ENCODE measurements at places on chromosomes 5 and 9. TPM values are rescaled to one million over a fixed set of nuclear protein-coding genes. Genes with fewer than 3 reads are reported as not detected.

Gene FOXD4L3
- not detected for total RNA-seq

Gene KIF20A
- 3.9 TPM for total RNA-seq

Gene ZNG1F
- 5.0 TPM for total RNA-seq

Gene SGCD
- 12.7 TPM for total RNA-seq

Gene FOXD4
- under 0.01 TPM for total RNA-seq

Gene OR1N1
- total RNA-seq = not detected

Gene ZDHHC11
- 2.1 TPM for total RNA-seq

Gene FAM221B
- not detected for total RNA-seq

Gene AFAP1L1
- total RNA-seq = 3.4 TPM

Gene CARTPT
- total RNA-seq = not detected

Gene RPL37
- total RNA-seq = 192 TPM

Gene ZFYVE16
- total RNA-seq = 37.9 TPM

Gene KCNV2
- not detected for total RNA-seq

Gene LHX3
- not detected for total RNA-seq

Gene SHISAL2B
- total RNA-seq = not detected

Gene SLC22A4
- 4.8 TPM for total RNA-seq

Gene ACOT12
- total RNA-seq = not detected

Gene CD180
- not detected for total RNA-seq

Gene ZFP2
- total RNA-seq = 0.55 TPM

Gene SHOC1
- 0.09 TPM for total RNA-seq

Gene IFNB1
- total RNA-seq = 0.30 TPM

Gene UBE2QL1
- total RNA-seq = under 0.01 TPM

Gene C9
- total RNA-seq = 0.46 TPM

Gene SAXO1
- total RNA-seq = not detected

Gene PPP2R2B
- 0.18 TPM for total RNA-seq

Gene CNTNAP3
- total RNA-seq = 3.6 TPM

Gene JAKMIP2
- total RNA-seq = 5.9 TPM

Gene PCDHGB4
- total RNA-seq = 27.3 TPM

Gene LCN6
- not detected for total RNA-seq

Gene NR2F1
- total RNA-seq = 17.2 TPM

Gene TARS1
- 307 TPM for total RNA-seq

Gene C9orf50
- total RNA-seq = not detected

Data from smooth muscle cell of the umbilical artery (primary cell).